Activated T-cell treated with anti-CD3 and anti-CD28 coated beads, Interleukin-2, amount 50 U/mL, for 1 hour (primary cell): ENCODE measurements at places on chromosomes 6 and 20.

GRCh38 chr6:21317642-21318041 is 275.9 kb upstream of the SOX4 start:
- DNase-seq, result no peak

DNA sequence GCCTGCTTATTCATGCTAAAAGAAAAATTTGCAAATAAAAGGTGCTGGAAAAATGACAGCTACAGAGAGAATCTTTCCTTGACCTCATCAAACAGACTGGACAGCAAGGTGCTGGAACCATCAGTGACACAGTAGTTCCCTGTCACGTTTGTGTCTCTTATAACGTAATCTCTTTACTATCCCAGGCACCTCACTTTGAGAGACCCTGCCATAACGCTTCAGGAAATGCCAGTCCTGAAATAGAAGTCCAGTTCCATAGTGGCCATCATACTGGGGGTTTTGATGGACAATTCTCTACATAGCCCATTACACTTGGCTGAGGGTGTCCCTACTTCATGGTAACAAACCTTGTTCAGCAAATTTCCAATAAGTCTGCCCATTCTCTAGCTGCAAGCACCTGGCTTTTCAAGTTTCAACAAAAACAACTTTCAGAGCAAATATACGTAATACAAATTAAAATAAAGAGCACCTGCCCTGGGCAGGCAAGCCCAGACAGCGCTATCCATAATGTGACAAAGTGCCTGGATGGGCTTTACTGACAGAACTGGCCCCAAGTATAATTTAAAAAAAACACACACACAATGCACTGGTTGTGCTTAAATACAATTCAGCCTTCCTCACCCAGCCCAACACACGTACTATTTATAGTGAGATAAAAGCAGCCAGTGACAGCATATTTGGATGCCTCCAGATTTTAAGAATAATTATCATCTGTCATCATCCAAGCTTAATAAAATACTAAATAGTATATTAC is 38.7 kb downstream of the CNKSR3 start:
- no peak for DNase-seq

- DNase-seq, result no peak
These were observed 26.6 kb upstream of the KLHL31 start for GRCh38 chr6:53692172-53692571.

DNA sequence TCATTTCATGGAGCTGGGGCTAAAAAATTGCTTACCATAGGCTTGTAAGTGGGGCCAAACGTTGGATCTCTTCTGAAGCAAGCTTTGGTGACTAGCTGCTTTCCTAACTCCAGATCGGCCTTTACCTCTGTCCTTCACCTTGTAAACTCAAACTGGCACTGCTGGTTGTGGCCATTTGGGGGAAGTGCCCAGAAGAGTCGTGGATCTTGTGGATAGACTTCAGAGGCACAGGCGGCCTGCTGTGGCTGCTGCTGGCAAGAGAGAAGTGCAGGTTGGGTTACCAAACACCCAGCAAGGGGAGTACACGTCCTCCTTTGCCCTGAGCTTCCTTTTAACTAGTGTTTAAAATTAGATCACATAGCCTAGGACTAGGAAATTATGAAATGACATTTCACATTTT is 36.8 kb upstream of the KLHL31 start:
- DNase-seq, result no peak

DNA sequence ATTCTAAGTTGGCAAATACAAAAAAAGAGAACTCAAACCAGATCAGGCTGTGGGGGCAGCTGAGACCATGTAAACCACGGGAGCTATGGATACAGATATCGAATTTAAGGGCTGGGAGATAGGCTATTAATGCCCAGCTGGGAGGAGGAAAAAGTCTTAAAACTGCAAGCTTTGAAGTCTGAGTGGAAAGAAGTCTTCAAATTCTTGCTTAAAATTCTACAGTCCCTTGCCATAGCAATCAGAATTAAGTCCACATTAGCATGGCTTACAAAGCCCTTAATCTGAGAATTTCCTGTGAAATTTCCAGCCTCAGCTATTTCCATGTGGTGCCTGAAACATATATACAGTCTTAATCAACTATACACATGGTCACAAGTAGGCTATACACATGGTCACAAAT is 465.0 kb upstream of the HSF2 start:
- no peak for DNase-seq

- DNase-seq, result no peak
These were observed 851.0 kb upstream of the EPHA7 start for GRCh38 chr6:94270091-94270948.

DNA sequence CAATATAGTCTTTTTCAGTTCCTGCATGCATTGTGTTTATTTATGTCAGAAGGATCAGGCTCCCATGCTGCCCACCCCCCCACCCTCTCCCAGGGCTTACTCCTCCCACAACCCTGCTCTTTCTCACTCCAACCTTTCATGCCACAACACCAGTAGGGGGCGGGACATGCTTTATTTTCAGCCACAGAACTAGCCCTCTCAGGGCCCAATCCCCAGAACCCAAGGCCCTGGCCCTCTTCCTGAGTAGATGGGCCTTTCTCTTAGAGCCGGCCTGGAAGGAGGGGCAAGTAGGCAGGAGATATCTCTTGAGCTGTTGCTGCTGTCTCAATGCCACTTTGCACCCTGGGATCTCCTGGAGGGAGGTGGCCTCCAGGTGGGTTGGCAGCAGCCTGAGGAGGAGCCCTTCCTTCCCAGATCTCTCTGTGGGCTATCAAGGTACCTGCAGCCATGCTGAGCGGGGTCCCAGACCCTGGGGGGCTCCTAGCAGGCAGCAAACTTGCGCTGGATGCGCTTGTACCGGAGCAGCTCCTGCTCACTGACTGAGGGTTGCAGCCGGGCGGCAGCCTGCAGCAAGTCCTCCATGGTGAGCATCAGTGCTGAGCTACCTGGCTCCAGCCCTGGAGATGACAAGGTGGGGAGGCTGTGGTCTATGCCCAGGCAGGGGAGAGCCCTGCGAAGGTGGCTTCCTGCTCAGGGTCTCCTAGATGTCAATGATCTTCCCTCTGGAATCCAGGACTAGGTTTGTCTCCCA is 3.5 kb downstream of the GNMT start:
- no peak for DNase-seq

DNA sequence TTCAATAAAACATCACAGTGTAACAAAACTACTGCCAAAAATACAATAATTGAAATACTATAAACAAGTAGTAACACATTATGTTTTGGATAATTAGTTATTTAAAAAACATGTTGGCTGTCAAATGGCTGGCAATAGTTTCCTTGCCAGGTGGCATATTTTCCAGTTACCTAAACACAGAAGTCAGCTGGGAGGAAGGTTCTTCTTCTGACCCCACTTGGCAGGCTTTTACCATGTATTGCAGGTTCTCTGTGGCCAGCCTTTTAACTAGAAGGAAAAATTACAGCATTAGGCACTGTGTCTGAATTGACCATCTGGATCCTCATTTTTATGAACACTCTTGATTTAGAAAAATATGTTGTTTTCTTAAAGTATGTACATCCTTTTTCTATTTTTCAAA is 131.4 kb downstream of the MMS22L start:
- no peak for DNase-seq

DNA sequence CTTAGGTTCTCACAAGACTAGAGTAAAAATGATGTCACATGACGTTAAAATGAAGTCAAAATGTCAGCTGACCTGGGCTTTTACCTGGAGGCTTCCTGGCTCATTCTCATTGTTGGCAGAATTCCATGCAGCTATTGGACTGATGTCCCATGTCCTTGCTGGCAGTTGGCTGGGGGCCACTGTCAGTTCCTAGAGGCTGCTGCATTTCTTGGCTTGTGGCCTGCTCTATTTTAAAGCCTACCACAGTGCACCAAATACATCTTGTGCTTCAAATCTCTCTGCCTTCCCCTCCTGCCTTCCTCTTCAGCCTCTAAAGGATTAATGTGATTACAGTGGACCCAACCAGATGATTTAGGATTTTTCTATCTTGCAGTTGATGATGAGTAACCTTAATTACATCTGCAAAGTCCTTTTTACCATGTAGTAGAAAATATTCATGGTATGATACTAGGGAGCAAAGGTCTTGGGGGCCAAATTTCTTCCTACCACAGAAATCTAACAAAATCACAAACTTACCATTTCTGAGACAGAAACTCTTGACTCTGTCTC is 81.9 kb downstream of the FIG4 start:
- DNase-seq, result no peak

DNA sequence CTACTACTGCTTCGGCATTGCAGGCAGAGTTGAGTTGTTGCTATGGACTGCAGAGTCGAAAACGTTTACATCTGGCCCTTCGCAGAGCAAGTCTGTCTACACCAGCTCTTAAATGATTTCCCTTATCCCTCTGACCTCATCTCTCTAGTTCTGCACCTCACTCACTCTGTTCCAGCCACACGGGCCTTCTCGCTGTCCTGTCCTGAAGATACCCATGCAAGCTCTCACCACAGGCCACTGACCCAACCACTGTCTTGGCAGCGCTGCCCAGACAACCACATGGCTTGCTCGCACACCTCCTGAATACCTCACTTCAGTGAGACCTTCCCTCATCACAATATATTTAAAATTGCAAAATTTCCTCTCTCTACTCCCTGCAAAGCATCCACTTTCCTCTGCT is 31.4 kb downstream of the B4GALT5 start:
- DNase-seq, result no peak

DNA sequence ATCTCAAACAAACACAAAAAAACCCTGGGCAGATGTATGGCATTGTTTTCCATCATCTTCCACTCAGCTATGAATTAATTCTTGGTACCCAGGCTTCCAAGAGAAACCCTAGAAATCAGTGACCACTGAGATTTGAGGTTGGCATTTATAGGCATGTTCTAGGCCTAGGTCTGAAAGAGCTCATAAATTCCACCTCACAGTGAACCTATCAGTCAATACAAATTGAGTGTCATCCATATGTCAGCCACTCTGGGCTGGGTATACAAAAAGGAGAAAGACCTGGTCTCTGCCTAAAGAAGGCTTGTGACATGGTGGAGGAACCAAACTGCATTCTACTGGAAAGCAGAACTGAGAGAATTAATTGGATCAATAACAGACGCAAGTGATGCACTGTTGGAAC is 30.2 kb downstream of the C20orf173 start:
- DNase-seq, result no peak

GRCh38 chr20:63318391-63319163 is 25.6 kb downstream of the COL20A1 start:
- DNase-seq, result peak; percentile 13

- peak; percentile 80 for DNase-seq
These were observed 51.4 kb upstream of the SAYSD1 start for GRCh38 chr6:39166189-39166911.

DNA sequence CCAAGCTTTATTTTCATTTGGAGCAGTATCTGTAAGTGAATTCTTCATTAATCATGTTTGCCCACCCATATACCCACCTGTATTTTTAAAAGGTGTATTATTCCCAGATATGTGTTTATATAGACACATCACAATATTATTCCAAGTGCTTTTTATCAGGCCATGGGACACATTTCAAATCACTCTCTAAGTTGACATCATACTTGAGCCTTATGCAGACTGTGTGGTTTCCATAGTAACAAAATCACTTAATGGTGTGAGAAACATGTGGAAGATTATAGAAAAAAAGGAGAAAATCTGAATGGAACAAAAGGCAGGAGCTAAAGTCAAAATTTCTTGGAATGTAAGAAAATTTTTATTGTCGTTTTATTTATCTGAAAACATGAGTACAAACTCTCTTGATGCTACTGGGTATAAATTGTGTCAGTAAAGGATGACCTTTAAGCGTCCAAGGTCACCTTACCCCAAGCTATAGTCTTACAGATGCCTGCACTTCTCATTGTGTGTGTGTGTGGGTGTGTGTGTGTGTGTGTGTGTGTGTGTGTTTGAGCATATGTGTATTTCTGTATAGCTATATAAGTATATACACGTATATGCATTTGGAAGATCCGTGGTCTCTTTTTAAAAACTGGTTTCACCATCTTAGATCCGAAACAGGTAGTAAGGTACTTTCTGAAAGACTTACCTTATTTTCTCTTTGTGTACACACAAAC is 79.8 kb upstream of the CCN6 start:
- no peak for DNase-seq
